ENCODE measurements at places on chromosomes 6 and 20. TPM values are rescaled to one million over a fixed set of nuclear protein-coding genes. Genes with fewer than 3 reads are reported as not detected.

POLH gene
- total RNA-seq = 12.0 TPM

RRAGD gene
- total RNA-seq = 40.4 TPM

BTN1A1 gene
- not detected for total RNA-seq

LST1 gene
- total RNA-seq = 2.4 TPM

DSP gene
- total RNA-seq = 1,306 TPM

SMOC2 gene
- total RNA-seq = 1.9 TPM

GRCh38 chr6:166512567-166512966 is 73.9 kb downstream of the RAMACL start:
- ATAC-seq = peak; percentile 78

GRCh38 chr6:22471746-22472145 is 97.6 kb upstream of the HDGFL1 start:
- ATAC-seq = no peak

DNA sequence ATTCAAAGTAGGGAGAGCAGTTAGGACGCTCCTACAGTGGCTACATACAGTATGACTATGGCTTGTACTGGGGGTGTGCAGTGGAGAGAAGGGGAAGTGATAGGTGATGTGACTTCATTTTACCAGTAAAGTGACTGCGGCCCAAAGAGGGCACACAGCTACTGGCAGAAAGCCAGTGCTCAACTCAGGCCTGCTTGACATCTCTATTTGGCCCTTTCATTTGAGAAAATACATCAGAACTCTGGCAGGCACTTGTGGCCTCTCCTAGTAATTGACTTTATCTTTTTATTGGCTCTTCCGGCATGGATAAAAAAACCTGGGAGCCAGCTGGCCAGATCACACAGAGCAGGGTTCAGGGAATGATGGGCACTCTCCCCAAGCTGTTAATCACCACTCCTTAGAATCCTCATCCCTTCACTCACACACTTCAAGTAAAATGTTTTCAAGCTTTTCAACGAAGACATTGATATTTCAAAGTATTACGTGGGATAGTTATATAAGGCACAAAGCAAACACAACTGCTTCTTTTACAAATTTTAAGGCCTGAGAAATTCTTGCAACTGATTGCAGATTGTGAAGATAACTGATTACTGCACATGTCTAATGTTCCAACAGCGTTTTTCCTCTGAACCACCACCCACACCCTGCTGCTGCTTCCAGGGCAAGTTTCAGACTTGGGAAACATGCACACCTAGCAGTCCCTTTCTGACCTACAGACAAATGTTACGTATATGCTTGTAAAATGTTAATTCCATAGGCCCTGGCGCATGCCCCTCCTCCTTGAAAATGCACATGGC is 73.5 kb downstream of the TNFRSF21 start:
- peak; percentile 15 for ATAC-seq

GRCh38 chr20:62956387-62957135 is 4.1 kb downstream of the SLC17A9 start:
- ATAC-seq = no peak

- ATAC-seq = no peak
These were observed 7.4 kb downstream of the PPP1R16B start for GRCh38 chr20:38812709-38813573.

DNA sequence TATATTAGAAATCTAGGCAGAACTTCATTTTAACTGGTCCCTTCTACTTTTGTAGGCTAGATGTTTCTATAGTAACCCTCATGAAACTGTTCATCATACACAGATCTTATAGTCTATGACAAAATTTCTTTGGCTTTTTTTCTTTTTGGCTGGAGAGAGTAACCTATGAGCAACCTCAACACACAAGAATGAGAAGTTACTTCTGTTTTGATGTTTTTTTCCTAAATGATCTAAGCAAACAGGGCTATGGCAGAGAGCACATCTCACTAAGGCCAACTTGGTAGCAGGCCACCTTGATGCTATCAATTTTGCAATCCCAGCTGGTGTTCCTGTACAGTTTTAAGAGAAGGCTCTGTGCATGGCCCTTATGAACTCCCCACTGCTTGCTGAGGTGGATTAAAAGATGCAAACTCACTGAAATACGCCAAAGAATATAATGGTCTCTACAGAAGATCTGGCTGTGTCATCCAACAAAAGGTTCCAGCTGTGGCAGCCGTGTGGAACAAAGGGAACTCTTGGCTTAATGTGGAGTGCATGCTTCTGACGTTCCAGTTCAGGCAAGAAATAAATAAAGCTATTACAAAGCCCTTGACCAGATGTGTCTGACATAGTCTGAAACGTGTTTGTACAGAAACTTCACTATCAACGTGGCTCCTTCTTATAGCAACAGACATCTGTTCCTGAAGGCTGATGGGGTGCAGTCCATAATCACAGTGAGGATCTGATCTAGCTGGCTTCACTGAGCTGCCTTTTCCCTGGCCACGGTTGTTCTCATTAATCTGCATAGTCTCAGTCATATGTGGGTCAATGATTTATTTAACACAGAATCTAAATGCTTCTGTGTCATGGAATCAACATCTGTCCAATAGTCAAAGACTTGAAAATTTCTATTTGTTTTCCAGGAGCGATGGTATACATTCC is 481.1 kb downstream of the BMP2 start:
- no peak for ATAC-seq

- no peak for ATAC-seq
These were observed 46.9 kb downstream of the GFRA4 start for GRCh38 chr20:3616250-3616649.

GRCh38 chr6:117414770-117415169 is 11.0 kb downstream of the ROS1 start:
- ATAC-seq = no peak

GRCh38 chr20:2986466-2986865 is 57.0 kb upstream of the GNRH2 start:
- peak; percentile 95 for ATAC-seq

- ATAC-seq = peak; percentile 32
These were observed 5.9 kb downstream of the TTLL2 start for GRCh38 chr6:167330750-167331149.

- ATAC-seq = no peak
These were observed 24.8 kb downstream of the COL20A1 start for GRCh38 chr20:63317601-63318291.

- no peak for ATAC-seq
These were observed 6.6 kb downstream of the TRAM2 start for GRCh38 chr6:52570291-52570700.

GRCh38 chr6:12189150-12189549 is 101.0 kb upstream of the EDN1 start:
- ATAC-seq = no peak

- no peak for ATAC-seq
These were observed 155.8 kb upstream of the AFDN start for GRCh38 chr6:167670938-167671338.

DNA sequence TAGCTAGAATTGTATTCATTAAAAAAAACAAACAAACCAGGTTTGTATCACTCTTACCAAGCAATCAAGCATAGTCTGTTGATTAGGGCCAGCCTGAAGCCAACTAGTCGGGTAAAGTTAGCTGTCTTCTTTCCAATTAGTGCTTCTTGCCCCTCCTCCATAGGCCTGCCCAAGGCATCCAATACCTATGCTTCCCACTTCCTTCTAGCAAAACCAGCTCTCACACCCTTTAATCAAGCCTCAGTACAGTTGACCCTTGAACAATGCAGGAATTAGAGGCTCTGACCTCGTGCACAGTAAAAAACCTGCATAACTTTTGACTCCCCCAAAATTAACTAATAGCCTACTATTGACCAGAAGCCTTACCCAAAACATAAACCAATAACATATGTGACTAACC is 119.1 kb upstream of the DTNBP1 start:
- peak; percentile 52 for ATAC-seq

DNA sequence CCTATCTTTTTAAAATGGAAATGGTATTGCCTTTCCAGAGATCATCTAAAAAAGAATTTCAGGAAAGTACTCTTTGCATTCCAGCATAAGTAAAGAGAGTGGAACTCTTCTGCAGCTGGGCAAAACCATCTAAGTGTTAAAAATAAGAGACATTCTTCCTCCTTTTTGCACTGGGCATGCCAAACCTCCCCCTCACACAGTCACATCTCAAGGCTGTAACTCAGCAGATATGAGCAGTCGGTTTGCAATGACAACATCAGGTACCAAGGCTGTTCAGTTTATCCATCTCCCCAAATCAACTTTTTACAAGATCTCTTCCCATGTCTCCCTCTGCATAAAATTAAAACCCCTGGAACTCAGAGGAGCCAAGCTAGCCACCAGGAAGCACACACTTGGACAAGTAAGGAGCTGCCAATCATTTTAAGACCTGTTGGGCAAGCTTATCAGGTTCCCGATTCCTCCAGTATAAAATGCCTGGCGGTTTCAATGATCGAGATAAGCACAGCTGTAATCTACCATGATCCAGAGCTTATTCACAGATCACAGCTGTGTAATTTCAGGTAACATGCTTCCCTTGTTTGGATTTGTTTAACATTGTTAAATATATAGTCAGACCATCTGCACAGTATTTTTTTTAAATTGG is 23.2 kb downstream of the ID4 start:
- no peak for ATAC-seq

DNA sequence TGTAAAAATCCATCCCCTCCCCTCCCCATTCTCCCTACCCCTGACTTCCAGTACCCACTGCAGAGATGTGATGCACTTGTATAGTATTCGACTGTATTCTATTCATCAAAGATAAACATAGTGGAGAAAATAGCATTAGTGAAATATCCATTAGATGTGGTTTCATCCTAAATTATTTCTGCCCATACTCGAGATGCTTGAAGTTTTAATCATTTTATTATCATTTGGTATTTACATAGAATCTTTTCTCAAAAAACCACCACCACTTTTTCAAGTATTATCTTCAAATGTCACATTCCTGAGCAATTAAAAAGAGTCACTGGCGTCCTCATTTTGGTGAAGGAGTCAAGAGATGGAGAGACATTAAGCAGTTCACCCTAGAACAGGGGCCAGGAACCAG is 181.9 kb downstream of the HAO1 start:
- no peak for ATAC-seq

GRCh38 chr6:97023982-97024381 is 99.5 kb downstream of the KLHL32 start:
- no peak for ATAC-seq

- no peak for ATAC-seq
These were observed 200.3 kb downstream of the ANKRD60 start for GRCh38 chr20:58028123-58028522.

DNA sequence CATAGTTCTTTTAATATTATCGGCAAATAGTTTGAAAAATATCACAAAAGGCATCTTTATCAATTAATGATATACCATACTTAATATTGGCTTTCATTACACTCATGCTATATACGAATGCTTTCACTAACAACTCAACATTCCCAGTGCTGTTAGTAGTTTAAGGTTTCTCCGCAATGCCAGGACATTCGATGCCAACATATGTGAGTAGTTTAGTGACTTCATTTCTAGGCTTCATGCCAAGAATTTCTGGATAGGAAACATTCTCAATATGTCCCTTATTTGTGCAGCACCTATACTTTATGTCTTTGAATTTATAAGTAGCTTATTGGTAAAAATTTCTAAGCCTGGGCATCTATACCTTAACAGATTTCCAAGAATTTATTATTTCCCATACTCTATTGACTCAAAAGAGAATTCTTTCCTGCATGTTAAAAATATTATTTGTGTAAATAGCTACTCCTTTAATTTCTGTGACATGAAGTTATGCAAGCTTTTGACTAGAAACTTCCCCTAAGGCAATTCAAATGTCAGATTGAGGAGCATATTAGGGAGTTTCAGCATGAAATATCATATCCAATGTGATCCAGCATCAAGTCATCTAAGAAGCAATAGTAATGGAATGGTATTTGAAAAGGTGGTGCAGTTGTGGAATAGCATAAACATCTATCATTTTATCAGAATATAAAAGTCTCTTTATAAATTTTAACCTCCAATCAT is 236.0 kb upstream of the STXBP5 start:
- ATAC-seq = peak; percentile 28

DNA sequence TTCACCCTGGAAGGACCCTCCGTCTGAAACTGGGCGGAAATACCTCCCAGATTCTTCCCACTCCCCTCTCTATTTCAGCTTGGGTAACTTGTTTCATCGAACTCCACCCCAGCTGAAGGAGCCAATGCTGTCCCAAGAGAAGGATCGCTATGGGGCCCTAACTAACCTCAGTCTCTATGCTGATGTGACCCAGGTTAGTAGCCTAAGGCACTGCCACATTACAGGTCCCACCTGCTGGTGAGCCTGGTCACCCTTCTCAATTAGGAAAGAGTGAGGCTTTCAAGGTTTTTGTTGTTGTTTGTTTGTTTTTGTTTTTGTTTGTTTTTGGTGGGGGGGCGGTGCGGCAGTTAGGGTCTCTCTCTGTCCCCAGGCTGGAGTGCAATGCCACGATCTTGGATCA is 168.4 kb downstream of the OR2B2 start:
- no peak for ATAC-seq

GRCh38 chr6:101195588-101195987 is 197.9 kb upstream of the GRIK2 start:
- no peak for ATAC-seq

- ATAC-seq = no peak
These were observed 101.5 kb downstream of the SYCP2 start for GRCh38 chr20:59831916-59832270.

DNA sequence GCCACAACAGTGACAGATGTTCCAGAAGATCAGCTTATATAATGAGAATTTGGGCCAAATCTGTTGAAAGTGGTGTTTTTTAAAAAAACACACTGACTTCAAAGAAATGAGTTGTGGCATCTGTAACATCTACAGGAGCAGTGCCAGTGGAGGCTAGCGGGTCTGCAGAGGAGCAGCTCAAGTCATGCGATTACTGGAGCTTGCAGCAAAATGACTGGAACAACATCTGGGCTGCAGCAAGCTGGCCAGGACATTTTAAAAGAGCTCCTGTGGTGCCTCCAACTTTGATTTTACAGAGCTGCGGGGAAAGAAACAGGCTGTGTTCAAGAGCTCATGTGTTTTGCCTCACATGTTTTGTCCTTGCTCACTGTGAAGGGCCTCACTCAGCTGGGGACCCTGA is 57.2 kb downstream of the TBX18 start:
- ATAC-seq = no peak

- no peak for ATAC-seq
These were observed 529.7 kb downstream of the TBC1D32 start for GRCh38 chr6:120804612-120805011.

GRCh38 chr6:37323580-37323979 is 30.2 kb upstream of the RNF8 start:
- ATAC-seq = no peak

DNA sequence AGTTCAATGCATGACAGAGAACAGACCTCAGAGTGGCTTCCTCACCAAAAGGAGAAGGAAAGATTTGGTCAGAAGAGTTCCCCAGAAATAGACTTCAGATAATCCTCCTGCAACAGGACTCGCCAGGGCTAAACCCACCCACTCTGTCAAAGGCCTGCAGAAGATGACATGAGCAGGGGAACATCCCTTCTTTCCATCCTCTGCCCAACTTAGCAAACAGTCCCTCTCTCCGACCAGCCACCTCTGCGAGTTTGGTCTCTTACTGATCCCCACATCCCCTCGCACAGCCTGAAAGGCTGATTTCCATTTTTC is 7.5 kb downstream of the NFATC2 start:
- no peak for ATAC-seq

DNA sequence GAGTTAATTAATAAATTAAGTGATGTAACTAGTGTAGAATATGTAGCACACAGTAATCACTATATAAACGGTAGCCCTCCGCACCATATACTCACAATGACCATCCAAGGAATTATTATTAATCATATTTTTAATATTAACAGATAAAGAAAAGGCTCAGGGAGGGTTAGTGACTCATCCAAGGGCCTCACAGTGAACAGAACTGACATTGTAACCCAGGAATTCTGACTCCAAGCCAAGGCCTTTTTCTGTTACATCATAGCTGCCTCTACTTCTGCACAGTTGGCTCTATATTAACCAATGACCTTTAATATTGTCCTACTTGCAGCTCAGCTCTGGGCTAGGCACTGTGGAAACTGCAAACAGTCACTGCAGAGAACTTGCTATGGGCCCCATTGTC is 117.5 kb upstream of the SIRPG start:
- no peak for ATAC-seq

All from esophagus mucosa (tissue), 1 donor.